Common myeloid progenitor, CD34-positive (primary cell): ENCODE measurements at places on chromosomes 1 and 21.

DNA sequence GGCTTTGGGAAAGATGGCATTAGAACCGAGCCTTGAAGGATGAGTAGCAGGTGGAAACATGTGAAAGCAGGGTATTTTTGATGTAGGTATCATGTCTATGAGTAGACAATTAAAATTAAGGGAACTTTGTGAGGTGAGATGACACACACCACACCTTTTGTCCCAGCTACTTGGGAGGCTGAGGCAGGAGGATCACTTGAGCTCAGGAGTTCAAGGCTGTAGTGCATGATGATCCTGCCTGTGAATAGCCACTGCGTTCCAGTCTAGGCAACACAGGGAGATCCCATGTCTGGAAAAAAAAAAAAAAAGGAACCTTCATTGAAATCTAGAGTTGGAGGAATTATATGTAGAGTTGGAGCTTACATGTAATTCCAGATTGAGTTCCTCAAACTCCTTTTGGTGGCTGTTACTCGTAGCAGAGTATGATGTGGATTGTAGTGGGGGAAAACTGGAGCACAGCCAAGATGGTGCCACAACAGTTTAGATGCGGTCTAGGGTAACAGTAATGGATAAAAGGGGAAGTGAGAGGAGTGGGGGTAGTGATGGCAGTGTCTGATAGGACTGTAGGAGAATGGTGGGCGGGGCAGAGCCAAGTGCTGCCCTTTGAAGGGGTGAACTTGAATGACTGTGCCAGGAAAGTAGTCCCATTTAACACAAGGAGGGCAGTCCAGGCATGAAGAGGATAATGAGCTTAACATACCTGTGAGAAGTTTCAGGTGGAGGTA lies 17.4 kb downstream of the AK4 start:
- peak; percentile 99 for DNase-seq

DNA sequence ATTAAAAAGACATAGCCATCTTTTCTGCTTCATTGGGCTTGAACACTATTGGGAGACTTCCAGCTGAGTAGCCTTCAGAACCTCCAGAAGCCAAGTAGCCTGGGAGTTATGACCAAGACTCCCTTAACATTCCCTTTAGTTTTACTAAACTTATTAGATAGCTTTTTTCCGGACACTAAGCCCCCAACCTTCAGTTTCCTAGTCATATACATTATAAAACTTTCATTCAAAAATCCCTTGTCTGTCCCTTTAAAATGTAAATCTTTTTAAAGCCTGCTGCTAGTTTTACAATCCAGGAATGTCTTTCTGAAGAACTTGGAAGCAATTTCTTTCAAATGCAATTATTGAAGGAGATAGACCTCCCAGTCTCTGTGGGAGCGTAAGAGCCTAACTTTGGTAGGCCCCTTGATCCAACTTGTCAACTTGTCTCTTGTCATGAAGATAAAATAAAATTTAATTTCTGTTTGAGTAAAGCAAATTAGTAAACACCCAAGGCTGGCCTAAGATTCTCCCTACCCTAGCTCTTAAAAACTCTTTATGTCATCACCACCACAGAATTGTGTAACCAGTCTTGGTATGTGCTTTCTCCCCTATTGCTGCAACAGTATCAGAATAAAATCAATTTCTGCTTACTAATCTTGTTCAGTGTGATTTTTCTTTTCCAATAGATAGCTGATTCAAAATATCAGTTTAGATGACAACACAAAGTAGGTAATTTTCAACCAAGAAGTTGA lies 796.2 kb downstream of the PLA2G4A start:
- DNase-seq, result no peak

GRCh38 chr1:155794605-155795245 lies 62.3 kb downstream of the GON4L start:
- no peak for DNase-seq

GRCh38 chr21:25307489-25307888 lies 299.8 kb downstream of the MRPL39 start:
- no peak for DNase-seq

DNA sequence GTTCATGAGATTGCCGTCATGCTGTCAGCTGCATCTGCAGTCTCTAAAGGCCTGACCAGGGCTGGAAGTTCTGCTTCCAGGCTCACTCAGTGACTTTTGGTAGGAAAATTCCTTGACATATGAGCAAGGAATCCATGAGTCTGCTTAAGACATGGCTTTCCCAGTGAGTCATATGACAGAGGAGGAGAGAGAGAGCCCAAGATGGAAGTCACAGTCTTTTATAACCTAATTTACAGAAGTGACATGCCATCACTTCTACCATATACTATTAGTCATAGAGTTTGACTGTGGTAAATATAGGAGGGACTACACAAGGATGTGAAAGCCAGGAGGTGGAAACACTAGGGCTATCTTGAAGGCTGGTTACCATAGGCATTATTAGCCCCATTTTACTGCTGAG lies 115.2 kb downstream of the ROR1 start:
- DNase-seq, result no peak

- DNase-seq, result no peak
Observed at GRCh38 chr1:238232084-238232710, 341.5 kb upstream of the ZP4 start.

- DNase-seq, result no peak
Observed at GRCh38 chr1:33039840-33040239, 3.2 kb upstream of the AK2 start.

DNA sequence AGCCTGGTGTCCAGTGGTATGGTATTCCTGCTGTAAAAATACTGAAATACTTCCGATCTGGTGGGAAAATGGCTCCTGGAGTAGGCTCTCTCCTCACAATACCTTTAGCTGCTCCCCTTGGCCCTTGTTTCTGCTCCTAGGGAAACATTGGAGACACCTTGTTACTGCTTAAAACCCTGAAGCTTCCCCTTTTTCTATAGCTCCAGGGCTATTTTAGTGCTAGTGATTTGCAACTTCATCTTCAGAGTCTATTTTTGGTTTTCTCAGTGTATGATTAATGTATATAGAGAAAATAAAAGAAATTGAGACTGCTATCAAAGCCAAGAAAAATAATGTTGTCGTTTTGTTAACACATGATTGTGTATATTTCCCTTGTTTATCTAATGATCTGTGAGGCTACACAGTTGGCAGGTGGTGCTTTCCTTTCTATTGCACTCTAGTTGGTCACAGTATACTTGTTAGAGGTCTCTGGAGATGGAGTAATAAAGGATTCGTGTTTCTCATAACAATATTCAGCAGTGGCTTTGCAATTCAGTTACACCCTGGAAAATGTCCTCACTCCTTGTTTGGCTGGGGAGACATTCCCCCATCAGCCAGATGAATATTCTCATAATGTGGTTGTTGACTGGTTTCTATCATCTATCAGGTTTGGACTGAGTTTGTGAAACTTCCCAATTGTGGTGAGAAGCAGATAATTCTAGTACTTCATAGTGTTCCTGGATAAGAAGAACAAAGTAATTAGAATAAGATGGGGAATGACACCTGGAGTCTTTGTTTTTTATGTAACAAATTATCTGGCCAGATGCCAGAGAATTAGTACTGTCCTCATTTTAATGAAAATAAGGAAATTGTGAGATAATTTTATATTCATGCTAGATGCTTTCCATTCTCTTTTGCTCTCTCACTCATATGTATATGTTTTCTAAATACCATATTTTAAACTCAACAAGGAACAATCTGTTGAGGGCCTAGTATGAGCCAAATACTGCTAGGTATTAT lies 44.8 kb upstream of the CACYBP start:
- peak; percentile 52 for DNase-seq

DNA sequence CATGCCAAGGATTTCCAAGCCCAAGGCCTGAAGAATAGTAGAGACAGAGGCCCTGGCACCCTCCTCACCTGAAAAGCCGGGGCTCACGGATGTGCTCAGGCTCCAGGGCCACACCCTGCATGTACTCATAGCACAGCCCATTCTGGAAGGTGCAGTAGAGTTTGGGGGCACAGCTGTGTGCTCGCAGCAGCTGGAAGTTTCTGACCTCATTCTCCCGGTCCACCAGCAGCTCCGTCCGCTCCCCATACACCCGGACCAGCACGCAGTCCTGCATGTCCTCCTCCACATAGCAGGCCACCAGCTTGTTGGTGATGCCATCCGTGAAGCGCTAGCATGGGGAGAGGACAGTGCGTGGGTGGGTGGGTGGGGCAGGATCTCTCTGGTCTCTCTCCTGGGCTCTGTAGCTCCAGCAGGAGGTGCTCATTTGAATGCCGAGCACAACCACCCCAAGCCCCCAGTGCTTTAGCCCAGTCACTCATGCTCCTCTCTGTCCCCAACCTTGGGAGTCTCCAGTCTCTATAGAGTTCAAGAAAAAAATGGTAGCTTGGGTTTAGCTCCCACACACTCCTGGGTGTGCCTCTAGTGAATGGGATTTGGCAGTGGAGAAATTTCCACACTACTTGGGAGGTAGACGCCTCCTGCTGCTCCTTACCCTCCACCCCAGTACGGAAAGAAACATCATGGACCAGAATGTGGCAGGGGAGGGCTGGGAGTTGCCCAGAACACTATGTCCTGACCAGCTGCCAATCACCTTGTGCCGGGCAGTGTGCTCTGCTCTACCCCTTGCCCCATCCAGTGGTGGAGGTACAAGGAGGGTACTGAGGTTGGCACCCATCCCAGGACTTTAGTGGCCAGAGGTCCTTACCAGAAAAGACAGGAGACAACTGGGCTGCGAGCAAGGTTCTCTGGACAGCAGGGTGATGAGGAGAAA lies 1.9 kb downstream of the ETNK2 start:
- DNase-seq, result no peak

GRCh38 chr1:248303324-248303723 lies at the start of gene OR2T12:
OR2T12 (minus strand) TSS chr1:248303424; CDS start chr1:248295578, 7,846 bp downstream.
- DNase-seq, result no peak
